ENCODE measurements at places on chromosomes 3 and 15. TPM values are rescaled to one million over a fixed set of nuclear protein-coding genes. Genes with fewer than 3 reads are reported as not detected.

Gene PIF1
- total RNA-seq = 10.5 TPM

DNA sequence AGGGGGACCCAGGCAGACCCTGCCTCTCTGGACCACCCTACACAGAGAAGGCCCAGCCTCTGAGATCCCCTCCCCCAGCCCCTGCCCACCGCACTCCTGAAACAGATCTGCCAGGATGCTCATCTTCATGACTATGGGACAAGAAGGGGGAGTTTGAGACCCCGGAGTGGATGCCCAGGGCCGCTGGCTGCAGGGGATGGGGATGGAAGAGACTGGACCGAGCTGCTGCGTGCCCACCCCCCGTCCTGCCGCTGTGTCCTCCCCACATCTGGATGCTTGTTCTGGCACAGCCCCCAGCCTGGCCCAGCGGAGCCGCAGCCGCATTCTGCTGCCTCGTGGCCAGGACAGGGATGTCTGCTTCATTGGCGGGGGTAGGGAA, 30.3 kb upstream of the SEMA3F start:
- no peak for ATAC-seq

Gene GRIP2
- total RNA-seq = 4.6 TPM

DNA sequence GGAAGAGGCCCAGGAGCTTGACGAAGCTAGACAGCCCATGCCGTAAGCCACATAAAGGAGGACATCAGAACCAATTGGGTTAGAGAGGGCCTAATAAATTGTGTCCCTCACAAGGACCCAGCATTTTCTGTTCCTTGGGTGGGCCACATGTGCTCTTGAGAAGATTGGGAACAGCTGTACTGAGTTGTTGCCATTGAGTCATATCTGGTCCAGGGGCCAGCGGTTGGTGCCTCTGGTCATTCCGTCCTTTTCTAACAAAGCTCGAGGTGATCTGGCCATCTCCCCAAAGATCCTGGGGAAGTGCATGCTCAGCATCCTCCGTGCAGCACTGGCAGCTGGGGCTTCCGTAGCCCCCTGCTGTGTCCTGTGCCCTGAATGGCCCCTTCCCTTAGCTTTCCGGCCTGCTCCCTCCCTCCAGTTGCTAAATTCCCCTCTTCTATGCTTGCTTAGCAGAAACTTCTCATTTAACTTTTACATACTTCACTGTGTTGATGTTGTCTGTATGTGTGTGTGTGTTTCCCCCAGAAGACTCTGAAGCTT, 73.0 kb downstream of the EEFSEC start:
- ATAC-seq = no peak

GRCh38 chr15:57557810-57558209, 33.9 kb upstream of the MYZAP start:
- no peak for ATAC-seq

DNA sequence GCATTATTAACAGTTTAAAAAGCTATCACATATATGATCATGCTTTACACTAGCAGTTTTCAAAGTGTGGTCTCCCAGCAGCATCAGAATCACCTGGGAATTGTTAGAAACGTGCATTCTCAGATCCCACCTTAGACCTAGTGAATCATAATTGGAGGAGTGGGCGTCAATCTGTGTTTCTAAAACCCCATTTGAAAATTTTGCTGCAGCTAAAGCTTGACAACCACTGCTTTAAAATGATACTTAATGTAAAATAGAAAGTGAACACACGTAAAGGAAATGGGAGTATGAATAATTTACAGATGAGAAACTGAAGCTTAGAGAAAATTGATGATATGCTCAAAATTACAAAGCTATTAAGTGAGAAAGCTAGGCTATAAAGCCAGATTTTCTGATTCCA, 62.3 kb downstream of the SLC9C1 start:
- ATAC-seq = no peak

DNA sequence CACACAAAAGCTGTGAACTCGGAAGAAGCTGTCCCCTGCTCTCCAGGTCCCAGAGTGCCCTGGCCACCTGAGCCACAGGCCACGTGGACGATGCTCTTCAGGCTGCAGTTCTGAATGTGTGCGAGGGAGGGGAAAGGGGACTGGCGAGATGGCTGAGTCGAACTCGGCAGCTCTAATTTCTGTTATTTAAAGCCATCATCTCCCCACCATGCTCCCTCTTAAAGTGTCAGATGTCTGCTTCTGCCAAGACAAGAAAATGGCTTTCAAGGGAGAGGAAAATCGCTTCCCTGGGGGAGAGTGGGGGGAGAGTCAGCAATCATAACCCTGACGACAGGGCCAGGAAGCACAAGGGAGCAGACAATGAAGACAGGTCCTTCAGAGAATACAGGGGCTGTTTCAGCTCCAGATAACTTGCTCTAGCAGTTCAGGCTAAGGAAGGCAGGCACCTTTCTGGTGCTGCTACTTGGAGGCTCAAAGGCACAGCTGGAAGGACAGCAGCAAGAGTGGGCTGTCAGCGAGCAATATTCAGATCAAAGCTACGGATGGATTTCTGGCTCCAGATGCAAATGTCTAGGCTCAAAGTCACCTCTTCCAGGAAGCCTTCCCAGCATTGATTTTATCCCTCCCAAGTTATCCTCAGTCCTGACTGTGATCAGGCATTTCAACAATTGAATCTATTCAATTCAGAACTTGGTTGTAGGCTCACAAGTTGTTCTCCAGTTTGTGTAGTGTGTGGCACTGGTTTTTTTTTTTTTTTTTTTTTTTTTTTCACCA, 15.5 kb upstream of the CCDC33 start:
- ATAC-seq = no peak

DNA sequence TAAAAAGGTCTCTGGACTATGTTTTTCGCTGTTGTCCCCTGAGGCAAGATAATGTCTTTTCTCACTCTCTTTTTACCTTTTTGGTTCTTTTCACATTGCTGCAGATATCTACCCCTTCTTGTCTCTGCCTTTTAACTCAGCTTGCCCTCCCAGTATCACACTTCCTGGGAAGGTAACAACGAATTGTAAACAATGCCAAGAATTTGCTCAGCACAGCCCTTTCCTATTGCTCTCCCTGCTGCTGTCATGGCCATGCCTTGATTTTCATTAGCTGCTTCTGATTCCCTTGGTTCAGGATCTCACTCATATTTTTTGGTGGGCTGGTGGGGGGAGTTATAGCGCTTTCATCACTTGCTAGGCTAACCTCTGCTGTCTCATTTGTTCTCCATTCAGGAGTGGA, 123.1 kb upstream of the DPH6 start:
- ATAC-seq = no peak

Gene TF
- total RNA-seq = 0.58 TPM

GRCh38 chr3:105327662-105328337, 38.9 kb upstream of the ALCAM start:
- no peak for ATAC-seq

DNA sequence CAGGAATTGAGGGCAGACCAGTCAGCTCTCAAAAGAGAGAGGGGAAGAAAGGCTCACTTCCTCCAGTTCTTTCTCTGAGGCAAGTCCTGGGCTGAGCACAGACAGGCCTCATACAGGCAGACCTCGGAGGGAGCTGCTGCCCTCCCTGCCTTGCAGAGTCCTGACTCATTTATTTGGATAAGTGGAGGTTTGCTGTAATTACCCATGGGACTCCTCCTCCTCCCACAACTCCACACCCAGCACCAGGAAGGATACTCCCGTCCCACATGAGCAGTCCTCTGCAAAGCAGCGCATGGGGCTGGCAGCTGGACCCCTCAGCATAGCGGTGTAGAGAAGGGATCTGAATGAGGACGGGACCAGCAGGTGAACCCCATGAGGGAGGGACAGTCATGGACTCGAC, 13.4 kb upstream of the SCN10A start:
- peak; percentile 83 for ATAC-seq
